ENCODE measurements at places on chromosomes 11 and 22. TPM values are rescaled to one million over a fixed set of nuclear protein-coding genes. Genes with fewer than 3 reads are reported as not detected.

DNA sequence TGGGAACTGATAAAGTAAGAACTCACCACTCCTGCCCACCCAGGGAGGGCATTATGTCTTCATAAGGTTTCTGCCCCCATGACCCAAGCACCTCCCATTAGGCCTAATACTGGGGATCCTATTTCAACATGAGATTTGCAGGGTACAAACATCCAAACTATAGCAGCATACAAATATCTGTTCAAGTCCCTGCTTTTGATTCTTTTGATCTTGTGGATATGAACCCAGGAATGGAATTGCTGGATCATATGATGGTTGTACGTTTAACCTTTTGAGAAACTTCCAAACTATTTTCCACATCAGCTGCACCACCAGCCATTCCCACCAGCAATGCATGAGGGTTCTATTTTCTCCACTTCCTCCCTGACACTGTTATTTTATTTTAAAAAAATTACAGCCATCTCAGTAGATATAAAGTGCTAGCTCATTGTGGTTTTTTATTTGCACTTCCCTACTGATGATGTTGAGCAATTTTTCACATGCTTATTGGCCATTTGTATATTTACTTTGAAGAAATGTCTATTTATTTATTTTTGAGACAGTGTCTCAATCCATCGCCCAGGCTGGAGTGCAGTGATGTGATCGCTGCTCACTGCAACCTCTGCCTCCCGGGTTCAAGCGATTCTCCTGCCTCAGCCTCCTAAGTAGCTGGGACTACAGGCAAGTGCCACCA is 7.1 kb upstream of the ATG16L2 start:
- H3K36me3 ChIP-seq, result no peaks in the 10 kb centered on the region
- H3K27ac ChIP-seq, result peak overlapping the region; percentile 44
- H3K4me3 ChIP-seq, result no peak overlapping the region

- no peaks in the 10 kb centered on the region for H3K4me1 ChIP-seq
- H3K36me3 ChIP-seq, result no peaks in the 10 kb centered on the region
- no peak overlapping the region for H3K27ac ChIP-seq
- no peak overlapping the region for H3K4me3 ChIP-seq
These were observed 329.7 kb downstream of the CTTN start for GRCh38 chr11:70727899-70728620.

DNA sequence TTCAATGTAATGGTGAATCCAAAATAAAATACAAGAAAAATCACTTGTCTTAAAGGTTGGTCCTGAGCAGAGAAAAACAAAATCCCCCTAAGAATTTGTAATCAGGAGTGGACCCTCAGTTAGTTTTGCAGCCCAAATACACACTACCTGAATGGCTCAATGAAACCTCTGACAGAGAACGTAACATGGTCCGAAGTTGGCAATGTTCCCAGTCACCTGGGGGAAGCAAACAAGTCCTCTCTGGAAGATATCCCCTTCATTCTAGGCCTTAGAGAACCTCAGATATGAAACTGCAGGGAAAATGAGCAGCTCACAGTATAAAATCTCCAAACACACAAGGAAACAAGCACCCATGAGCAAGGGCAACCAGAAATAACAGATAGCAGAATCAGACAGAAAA is 58.2 kb downstream of the MORC2 start:
- no peaks in the 10 kb centered on the region for H3K27me3 ChIP-seq
- H3K36me3 ChIP-seq, result no peaks in the 10 kb centered on the region
- DNase-seq, result no peak

DNA sequence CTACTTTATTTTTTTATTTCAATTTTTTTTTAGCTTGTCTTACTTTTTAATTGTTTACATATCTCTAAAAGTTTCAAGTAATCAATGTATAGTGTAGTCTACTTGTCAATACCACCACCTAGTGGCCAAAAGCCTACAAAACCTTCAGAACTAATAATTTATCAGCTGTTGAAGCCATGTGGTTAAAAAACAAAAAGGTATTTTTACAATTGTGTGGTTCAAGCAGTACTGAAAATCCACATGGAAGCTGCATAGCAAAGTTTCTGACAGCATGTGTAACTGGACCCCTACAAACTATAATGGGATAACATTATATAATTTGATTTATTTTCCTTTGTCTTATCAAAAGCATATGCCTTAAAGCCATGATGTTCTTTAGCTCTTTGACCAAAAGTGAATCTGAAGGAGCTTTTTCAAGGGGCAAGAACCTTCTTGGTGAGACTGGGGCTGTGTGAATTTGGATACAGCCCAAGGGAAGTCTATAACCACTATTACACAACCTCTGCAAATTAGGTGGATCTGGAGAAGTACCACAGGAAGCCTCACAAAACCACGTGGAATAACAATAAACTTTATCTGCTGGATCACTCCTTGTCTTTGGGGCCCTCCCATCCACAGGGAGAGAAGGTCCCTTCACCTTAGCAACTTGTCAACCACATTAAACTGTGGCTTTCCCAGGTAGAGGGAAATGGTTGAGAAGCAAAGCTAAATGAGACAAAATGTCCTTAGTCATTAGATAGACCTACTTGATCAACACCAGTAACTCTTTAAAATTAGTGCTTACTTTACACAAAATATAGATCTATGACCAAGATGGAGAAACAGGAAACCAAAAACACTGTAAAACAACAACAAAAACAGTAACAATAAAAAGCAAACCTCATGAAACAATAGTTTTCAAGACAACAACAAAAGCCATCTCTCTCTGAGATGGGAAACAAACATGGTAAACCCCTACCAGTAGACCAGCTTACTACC is 9.9 kb downstream of the NARS2 start:
- H3K4me1 ChIP-seq, result peaks cover 24% of the 10 kb centered on the region
- no peaks in the 10 kb centered on the region for H3K27me3 ChIP-seq
- no peak overlapping the region for H3K4me3 ChIP-seq
- no peak for DNase-seq
- H3K27ac ChIP-seq, result no peak overlapping the region

DNA sequence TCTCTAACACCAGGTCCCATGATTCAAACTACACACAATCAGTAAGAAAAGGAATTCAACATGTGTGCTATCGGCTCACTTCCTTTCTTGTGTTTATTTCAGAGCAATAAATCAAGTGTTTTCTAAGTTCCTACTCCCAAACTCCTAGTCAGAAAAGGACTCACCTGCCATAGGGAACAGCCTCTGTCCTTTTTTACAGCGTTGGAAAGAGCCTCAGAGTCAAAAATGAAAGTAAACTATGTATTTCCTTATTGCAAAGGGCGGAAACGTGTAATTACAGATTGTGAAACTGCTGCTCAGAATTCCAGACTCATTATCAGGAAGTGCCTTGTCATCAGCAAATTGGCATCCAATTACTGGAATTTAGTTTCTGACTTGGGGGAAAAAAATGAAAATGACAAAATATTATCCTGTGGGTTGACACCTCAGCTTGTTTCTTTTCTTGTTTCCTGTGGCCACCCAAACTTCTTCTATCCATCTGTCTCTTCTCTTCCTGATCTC is at the start of gene CASP4:
TSS of gene CASP4 (minus strand) at position 220 of the 501 bp plus-strand sequence. CDS start at position 171, 49 bp downstream.
- H3K27ac ChIP-seq, result peak within 1 kb of the TSS; percentile 95
- no peaks in the 10 kb centered on the region for H3K27me3 ChIP-seq
- peaks cover 15% of the 10 kb centered on the region for H3K4me1 ChIP-seq
- no peak for DNase-seq
- peak within 1 kb of the TSS; percentile 68 for H3K4me3 ChIP-seq

GRCh38 chr11:116424615-116425261 is 348.0 kb downstream of the BUD13 start:
- no peaks in the 10 kb centered on the region for H3K27me3 ChIP-seq
- no peak overlapping the region for H3K4me3 ChIP-seq
- DNase-seq, result no peak
- no peak overlapping the region for H3K27ac ChIP-seq
- H3K4me1 ChIP-seq, result peaks cover 4% of the 10 kb centered on the region

DNA sequence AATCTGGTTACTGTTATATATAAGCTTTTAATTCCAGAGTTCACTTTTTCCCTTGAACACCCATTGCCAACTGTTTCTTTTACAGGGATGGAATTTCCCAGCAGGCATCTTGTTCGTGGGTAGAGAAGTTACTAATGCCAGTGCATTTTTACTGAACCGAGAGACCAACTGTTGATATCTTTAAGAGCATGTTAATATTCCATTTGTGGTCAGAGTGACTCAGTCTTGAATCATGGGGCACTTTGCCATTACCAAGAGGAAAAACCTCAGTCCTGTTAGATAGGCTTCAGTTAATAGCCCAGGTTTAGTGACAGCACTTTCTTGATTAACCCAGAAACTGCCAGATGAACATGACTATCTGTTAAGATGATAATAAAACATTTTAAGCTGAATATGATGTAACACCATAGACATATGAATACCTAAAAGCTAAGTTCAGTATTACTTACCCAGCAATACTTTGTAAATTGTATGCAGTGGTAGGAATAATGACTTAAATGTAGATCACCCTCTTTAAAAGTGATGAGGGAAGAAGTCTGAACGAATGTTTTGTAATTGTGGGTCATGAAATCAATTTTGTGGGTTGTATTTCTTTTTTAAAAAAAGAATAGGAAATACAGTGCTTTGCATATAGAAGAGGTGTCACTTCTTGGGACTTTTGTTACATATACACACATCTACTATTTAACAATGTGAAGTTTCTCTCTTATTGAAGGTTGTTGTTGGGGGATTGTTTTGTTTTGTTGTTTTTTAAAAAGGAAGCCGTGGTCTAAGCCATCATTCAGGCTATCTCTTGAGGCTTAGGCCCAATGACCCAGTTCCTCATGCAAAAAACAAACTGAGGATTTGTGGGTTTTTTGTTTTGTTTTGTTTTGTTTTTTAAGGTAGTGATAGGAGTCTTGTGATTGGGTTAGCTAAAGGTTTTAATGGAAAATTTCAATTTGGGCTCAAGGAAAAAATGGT is 79.2 kb upstream of the GRIK4 start:
- H3K36me3 ChIP-seq, result peaks cover 19% of the 10 kb centered on the region
- no peaks in the 10 kb centered on the region for H3K4me1 ChIP-seq
- DNase-seq, result no peak
- H3K27ac ChIP-seq, result peak overlapping the region; percentile 12
- H3K27me3 ChIP-seq, result no peaks in the 10 kb centered on the region
- no peak overlapping the region for H3K4me3 ChIP-seq

Gene RBM14
- total RNA-seq, result 32.5 TPM

Gene HTR3B
- not detected for total RNA-seq
